ENCODE measurements at places on chromosomes 1 and 21.
A peak's percentile ranks its signal among the peaks of the same experiment; 100 is the strongest.

DNA sequence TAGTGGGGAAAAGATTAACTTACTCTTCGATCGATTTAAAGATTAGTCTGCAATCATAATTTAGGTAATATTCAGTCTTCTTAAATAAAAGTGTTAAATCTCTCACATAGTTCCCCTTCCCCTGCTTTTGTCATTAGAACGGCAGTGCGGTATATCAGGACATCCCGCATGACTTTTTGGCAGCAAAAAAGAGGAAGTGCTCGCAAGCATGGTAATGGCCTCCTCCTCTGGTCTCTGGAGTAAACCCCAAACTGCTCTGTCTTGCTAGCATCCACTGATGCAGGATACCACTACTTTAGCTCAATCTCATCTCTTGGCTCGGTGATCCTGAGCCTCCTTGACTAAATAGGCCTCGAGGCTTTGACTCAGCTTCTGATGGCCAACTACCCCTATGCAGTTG is 78.7 kb upstream of the VAV3 start:
- DNase-seq: peak; percentile 79

- no peak for DNase-seq
Observed at GRCh38 chr1:46137916-46138315, 5.5 kb upstream of the PIK3R3 start.

DNA sequence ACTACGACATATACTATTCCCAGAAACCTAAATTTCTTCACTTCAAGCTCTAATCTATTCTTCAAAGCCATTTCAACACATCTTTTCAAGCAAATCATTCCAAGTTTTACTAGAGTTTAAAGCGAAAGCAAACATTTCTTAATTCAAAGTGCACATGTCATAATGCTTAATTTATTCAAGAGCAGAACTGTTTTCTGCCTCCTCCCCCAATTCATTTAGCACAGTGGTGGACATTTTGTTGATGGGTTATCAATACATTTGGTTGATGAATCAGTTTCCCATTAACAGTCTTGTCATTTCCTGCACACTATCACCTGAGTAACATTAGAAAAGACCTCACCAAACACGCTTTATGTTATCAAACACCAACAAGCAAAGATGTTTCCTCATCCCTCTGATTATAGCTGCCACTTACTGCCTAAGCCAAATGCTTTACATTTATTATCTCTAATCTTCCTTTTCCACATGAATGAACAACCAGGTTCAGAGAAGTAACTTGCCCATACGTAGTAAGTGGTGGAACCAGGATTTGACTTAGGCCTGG is 2.0 kb downstream of the SRSF4 start:
- DNase-seq: no peak

GRCh38 chr1:89260566-89261255 is 11.9 kb downstream of the GBP5 start:
- no peak for DNase-seq

DNA sequence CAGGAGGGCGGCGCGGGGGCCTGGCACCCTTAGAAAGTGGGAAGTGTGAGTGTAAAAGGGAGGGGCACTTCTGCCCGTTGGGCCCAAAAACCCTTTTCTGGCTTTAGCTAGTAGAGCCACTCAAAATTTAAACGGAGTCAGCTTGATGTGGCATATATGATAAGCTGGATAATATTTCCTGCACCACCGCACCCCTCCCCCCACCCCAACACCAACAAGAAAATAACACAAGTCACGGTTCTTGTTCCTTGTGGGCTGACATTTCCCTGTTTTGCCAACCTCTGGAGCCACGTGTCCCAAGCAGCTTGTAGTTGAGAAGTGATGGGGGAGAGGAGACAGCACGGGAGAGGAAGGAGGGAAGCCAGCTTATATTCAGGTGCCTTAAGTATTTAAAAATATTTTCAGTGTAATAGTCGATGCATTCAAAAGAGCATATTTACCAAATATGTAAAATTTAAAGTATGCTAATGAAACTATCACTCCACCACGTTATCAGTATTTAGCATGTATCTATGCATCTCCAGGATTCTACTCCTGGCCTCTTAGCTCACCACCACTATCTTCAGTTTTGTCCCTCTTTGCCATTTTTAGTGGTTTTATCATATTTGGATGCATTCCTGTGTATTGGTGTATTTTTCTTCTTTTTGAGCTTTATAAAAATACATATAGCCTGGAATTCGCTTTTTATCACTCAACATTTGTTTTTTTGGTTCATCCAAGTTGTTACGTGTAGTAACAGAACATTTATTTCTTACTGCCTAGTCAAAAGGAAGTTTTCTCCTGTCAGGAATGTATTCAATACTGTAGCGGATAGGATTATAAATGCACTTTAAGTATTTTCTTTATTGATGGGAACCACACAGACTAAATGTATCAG is 773 bp upstream of the DDX59 start:
- no peak for DNase-seq

DNA sequence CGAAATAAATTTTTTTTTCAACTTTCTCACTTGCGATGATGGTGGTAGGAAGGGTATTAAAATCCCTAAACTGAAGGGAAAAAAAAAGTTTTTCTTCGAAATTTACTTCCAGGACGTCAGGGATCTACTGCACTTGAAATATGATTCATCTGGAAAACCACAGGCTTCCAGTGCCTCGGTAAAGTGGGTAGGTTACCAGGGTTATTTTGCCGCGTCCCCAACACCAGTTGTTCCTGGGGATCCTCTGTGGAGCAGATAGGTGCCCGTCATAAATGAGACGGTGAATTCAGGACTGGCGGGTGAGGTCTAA is 773 bp downstream of the RABIF start:
- DNase-seq: no peak

- no peak for DNase-seq
Observed at GRCh38 chr1:218463194-218464156, 118.3 kb downstream of the TGFB2 start.

DNA sequence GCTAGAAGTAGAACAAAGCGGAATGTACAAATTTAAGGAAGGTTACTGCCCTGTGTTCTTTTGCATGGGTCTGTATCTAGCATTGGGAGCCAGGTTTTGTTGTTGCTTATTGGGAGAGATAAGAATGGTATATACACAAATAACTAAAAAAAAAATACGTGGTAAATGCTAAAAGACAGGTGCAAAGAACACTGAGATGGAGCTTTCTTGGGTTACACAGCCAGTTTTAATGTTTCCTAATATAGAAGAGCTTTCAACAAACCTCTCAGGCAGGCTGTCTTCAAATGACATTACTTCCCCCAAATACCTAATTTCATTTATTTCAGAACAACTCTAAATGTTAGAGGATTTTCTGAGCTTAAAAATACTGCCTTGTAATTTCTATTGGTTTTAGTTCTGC is 1.4 kb upstream of the MDM4 start:
- no peak for DNase-seq

DNA sequence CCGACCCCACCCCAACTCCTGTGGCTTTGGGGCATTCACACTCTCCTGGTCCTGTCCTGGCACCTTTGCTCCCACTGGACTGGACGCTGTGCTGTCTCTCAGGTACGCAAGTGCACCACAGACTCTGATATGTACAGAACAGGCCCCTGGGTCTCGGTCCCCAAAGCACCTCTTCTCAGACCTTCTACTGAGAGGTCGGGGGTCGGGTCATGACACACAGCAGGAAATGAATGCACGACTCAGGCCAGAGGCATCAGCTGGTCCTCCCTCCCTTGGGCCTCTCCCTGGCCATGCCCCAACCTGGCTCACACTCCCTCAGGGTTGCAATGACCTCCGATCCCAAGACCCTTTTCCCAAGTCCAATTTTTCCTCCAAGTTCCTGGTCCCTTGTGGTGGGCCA is 1.8 kb upstream of the KRTAP10-12 start:
- DNase-seq: no peak

- DNase-seq: no peak
Observed at GRCh38 chr1:233245191-233245765, 50.2 kb downstream of the PCNX2 start.

- DNase-seq: no peak
Observed at GRCh38 chr1:115404911-115405310, 66.9 kb upstream of the NGF start.
